Tongue (tissue), 3 donors: ENCODE measurements at places on chromosomes 12 and 14. TPM values are rescaled to one million over a fixed set of nuclear protein-coding genes. Genes with fewer than 3 reads are reported as not detected.

PYM1 gene
- 15.5 TPM for total RNA-seq

ITGB7 gene
- 1.2 TPM for total RNA-seq

BIN2 gene
- total RNA-seq, result 3.8 TPM

SLC15A5 gene
- not detected for total RNA-seq

GALNT16 gene
- 17.3 TPM for total RNA-seq

FIGNL2 gene
- 0.72 TPM for total RNA-seq
